Nasal cavity respiratory epithelium epithelial cell of viscerocranial mucosa (primary cell): ENCODE measurements at places on chromosomes 5 and 9. TPM values are rescaled to one million over a fixed set of nuclear protein-coding genes. Genes with fewer than 3 reads are reported as not detected.

RASEF gene
- 3.4 and 20.9 TPM in 2 replicates for total RNA-seq

TTF1 gene
- total RNA-seq, result 9.9 and 11.8 TPM in 2 replicates

HDHD3 gene
- 17.1 and 19.4 TPM in 2 replicates for total RNA-seq

PCDHB7 gene
- 0.07 TPM in 1 of 2 replicates, not detected in the other for total RNA-seq

IL9 gene
- not detected in 2 replicates for total RNA-seq

CDH9 gene
- not detected in 2 replicates for total RNA-seq

FBP2 gene
- not detected in 2 replicates for total RNA-seq

BHMT2 gene
- total RNA-seq, result under 0.01 TPM in 1 of 2 replicates, not detected in the other

HMHB1 gene
- total RNA-seq, result not detected in 2 replicates

TMEM161B gene
- 21.5 and 26.7 TPM in 2 replicates for total RNA-seq

LCN10 gene
- total RNA-seq, result not detected in 2 replicates

ALDOB gene
- total RNA-seq, result not detected in 2 replicates

ACSL6 gene
- total RNA-seq, result under 0.01 and 0.14 TPM in 2 replicates

HMCN2 gene
- under 0.01 TPM in 2 replicates for total RNA-seq

SLC4A9 gene
- total RNA-seq, result 0.07 and 0.34 TPM in 2 replicates

EPB41L4A gene
- 5.8 and 9.8 TPM in 2 replicates for total RNA-seq

GRXCR2 gene
- not detected in 2 replicates for total RNA-seq

PTGS1 gene
- total RNA-seq, result 0.28 and 0.34 TPM in 2 replicates

FCHSD1 gene
- 11.3 and 14.8 TPM in 2 replicates for total RNA-seq

OLFML2A gene
- total RNA-seq, result 3.1 and 128 TPM in 2 replicates

SLC25A48 gene
- total RNA-seq, result not detected in 2 replicates

LHX2 gene
- not detected in 2 replicates for total RNA-seq

PCAT7 gene
- total RNA-seq, result not detected in 2 replicates

TLX3 gene
- not detected in 2 replicates for total RNA-seq

OR1B1 gene
- not detected in 2 replicates for total RNA-seq

MAMDC4 gene
- 1.4 and 6.5 TPM in 2 replicates for total RNA-seq

C9 gene
- total RNA-seq, result not detected in 2 replicates

UBTD2 gene
- 19.1 and 30.2 TPM in 2 replicates for total RNA-seq

CNOT6 gene
- total RNA-seq, result 48.2 and 57.7 TPM in 2 replicates

CARD9 gene
- total RNA-seq, result 0.34 and 1.2 TPM in 2 replicates

GNAQ gene
- total RNA-seq, result 28.4 and 50.5 TPM in 2 replicates

SMIM15 gene
- 59.1 and 118 TPM in 2 replicates for total RNA-seq

MARCHF3 gene
- 0.36 and 3.4 TPM in 2 replicates for total RNA-seq

GHR gene
- 2.1 and 4.6 TPM in 2 replicates for total RNA-seq

PCDHB16 gene
- total RNA-seq, result 0.07 TPM in 1 of 2 replicates, not detected in the other

RHOBTB3 gene
- 3.4 and 48.1 TPM in 2 replicates for total RNA-seq

FIBCD1 gene
- under 0.01 and 0.14 TPM in 2 replicates for total RNA-seq

FBP1 gene
- total RNA-seq, result under 0.01 and 0.28 TPM in 2 replicates

MEIKIN gene
- total RNA-seq, result not detected in 2 replicates

MTAP gene
- total RNA-seq, result 51.9 and 81.4 TPM in 2 replicates

PCDHA7 gene
- under 0.01 and 0.64 TPM in 2 replicates for total RNA-seq

IFNA21 gene
- total RNA-seq, result not detected in 2 replicates

ADAMTS2 gene
- total RNA-seq, result under 0.01 TPM in 1 of 2 replicates, not detected in the other

DYNC2I2 gene
- 23.1 and 28.4 TPM in 2 replicates for total RNA-seq

CIZ1 gene
- total RNA-seq, result 21.9 and 67.6 TPM in 2 replicates
